GM18507 (cell line): ENCODE measurements at places on chromosomes 12 and 14.

- no peak for DNase-seq
Observed at GRCh38 chr12:121530600-121531355, 50.0 kb downstream of the KDM2B start.

DNA sequence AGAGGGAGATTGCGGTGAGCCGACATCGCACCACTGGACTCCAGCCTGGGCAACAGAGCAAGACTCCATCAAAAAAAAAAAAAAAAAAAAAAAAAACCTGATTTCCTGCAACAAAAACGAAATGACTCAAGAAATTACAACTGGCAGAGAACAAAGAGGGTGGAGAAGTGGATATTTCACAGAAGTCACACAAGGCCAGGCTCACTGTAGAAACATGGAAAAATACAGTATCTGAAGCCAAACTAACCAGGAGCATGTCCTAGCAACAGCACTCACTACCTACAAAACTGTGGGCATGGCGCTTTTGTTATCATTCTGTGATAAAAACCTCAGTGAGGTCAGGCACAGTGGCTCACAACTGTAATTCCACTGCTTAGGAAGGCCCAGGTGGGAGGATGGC lies 11.7 kb upstream of the MMP17 start:
- no peak for DNase-seq

GRCh38 chr12:27907766-27908165 lies 64.8 kb downstream of the PTHLH start:
- DNase-seq, result no peak

DNA sequence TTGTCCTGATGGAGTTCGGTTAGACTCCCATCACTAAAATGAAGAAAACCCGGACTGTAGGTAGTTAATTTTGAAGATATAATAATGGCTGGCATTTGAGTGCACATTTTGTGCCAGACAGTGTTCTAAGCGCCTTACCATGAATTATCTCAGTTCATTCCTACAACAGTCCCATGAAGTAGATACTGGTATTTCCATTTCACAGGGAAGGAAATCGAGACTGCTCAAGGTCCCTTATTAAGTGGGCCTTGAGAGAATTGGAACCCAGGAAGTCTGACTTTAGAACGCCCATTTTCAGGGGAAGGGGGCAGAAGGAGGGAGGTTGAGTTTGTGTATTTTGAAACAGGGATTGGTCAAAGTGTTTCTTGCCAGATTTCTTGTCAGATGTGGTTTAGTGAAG lies 855 bp downstream of the MNAT1 start:
- no peak for DNase-seq

- no peak for DNase-seq
Observed at GRCh38 chr12:28242496-28243309, 52.4 kb downstream of the CCDC91 start.

- DNase-seq, result no peak
Observed at GRCh38 chr12:121167232-121167820, 34.6 kb downstream of the P2RX7 start.

DNA sequence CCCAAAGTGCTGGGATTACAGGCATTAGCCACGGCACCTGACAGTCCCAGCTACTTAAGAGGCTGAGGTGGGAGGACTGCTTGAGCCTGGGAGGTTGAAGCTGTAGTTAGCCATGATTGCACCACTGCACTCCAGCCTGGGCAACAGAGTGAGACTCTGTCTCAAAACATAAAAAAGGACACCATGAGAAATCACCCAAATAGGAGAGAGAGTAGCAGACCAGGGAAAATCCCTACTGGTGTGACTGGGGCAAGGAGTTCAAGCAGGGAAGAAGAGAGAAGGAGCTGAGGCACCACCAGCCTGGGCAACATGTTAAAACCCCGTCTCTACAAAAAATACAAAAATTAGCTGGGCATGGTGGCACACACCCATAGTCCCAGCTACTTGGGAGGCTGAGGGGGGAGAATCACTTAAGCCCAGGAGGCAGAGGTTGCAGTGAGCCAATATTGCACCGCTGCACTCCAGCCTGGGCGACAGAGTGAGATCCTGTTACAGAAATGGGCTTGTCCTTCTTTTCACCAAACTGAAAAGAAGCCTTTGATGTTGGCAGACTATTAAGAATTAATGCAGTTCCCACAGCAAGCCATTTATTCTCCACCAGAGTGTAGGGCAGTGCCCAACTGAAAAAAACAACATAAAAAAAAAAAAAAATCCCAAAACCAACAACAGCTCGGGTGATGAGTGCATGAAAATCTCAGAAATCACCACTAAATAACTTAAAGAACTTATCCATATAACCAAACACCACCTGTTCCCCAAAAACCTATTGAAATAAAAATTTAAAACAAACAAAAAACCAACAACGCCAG lies 4.5 kb upstream of the SRSF9 start:
- DNase-seq, result no peak

DNA sequence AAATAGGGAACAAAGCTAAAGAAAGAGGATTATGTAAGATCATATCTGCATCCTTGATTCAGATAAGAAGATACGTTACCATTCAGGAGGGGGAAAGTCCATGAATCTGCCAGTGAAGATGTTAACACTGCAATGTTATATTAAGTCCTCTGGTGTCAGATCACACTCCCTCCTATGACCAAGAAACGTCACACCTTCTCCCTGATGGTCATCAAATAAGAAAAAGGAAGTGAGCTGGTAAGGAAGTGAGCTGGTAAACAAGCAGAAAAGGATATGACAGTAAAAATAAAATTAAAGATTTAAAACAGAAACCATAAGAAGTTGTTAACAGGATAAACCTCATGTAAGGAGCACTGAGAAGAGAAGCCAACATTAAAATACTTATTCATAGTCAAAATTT lies 340.2 kb downstream of the SEC23A start:
- no peak for DNase-seq

- no peak for DNase-seq
Observed at GRCh38 chr12:3352230-3352629, 138.8 kb upstream of the PRMT8 start.

DNA sequence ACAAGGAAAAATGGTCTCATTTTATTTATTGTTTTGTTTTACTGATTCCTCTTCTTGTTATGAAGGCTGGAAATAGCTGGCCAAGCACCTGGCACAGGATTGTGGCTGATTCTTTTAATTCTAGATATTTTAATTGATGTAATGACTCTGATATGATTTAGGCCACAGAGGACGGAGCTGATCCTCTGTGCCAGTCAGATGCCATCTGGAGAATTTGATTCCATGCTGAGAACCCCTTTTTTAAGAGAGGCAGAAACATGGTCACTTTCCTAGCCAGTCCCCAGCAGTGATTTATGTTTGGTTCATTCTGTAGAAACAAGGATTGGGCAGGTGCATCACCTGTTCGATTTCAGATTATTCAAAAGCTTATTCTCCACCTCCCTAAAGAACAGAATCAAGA lies 77.6 kb downstream of the STAB2 start:
- no peak for DNase-seq
